ENCODE measurements at places on chromosomes 16 and 17. TPM values are rescaled to one million over a fixed set of nuclear protein-coding genes. Genes with fewer than 3 reads are reported as not detected.

DNA sequence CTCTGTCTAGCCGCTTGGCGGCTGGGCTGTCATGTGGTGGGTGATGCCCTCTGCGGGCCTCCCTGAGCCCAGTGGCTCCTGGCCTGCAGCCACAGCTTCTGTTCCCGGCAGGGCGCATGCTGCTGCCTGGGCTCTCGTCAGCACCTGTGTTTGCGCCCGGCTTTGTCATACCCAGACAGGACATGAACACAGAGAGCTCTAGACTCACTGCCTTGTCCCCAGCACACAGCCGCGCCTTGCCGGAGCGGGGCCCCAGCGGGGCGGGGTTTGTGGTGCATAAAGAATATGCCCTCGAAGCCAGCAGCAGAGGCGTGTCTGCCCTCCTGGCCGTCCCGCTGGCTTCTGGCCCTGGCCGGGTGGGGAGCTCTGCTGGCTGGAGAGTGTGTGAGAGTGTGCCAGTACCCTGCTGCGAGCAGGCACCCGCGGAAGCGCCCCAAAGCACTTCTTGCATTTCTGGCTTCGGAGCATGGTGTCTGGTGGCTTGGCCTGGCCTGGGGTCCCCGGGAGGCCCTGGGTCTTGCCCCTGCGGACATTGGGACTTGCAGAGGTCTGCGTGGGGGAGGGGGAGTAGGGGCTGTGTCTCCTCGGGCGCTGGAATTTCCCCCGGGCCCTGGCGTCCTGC lies 14.4 kb downstream of the ASPSCR1 start:
- DNase-seq = no peak

DNA sequence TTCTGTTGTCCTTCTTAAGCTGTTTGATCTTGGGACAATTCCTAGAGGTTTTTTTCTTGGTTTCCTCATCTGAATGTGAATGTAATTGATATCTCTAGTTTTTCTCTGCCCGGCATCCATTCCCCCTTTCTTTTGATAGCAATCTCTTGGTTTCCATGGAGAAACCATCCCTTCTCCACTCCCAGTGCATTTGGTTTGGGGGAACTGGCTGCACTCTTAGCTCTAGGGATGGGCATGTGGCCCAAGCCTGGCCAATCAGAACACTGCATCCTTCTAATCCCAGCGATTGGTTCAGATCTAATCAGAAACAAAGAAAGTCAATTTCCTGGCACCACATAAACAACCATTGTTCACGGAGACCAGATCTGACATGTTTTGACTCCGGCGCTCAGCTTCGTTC lies 45.1 kb downstream of the IRX3 start:
- no peak for DNase-seq

- DNase-seq = no peak
These were observed 214.9 kb downstream of the CEP112 start for GRCh38 chr17:65977041-65977440.

GRCh38 chr16:24838554-24839266 lies 7.1 kb upstream of the SLC5A11 start:
- no peak for DNase-seq

The KCNJ12 gene
- total RNA-seq = 0.09 TPM

GRCh38 chr17:44901411-44901921 lies 2.2 kb upstream of the EFTUD2 start:
- DNase-seq = no peak

- DNase-seq = no peak
These were observed 763 bp upstream of the ACTG1 start for GRCh38 chr17:81513372-81513752.

DNA sequence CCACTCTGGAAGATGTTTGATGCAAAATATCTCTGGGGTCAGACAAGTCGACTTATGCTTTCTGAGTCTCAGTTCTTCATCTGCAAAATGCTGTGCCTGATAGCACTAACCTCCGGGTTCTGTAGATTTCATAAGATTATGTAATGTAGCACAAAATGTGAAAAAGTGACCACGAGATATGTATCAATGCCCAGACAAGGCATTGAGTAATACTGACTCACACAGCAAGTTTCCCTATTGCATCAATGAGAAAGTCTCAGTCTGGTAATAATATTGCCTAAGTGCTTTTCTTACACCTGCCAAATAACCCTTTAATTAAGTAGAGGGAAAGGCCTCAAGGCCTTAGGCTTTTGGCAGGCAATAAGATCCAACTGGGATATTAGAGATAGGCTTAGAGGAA lies 41.4 kb upstream of the MMP2 start:
- DNase-seq = no peak

DNA sequence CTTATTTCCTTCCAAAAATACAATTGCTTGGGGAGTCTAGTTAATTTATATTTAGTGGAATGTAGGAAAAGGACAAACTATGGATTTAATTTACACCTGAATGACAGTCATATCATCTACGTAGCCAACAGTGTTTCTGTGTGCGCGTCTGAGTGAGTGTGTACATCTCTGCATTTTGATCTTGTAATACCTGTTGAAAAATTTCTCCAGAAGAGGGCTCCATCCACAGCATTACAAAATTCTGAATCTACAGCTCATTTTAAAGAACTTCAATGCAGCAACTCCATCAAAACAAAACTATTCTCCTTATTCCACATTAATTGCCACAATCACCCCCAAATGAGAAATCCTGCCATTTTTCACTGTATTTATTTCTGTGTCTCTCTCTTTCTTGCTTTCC lies 3.9 kb downstream of the CDH13 start:
- no peak for DNase-seq

- DNase-seq = no peak
These were observed 29.7 kb downstream of the USP31 start for GRCh38 chr16:23119570-23119969.

GRCh38 chr16:81472391-81472790 lies 27.8 kb downstream of the CMIP start:
- DNase-seq = no peak

The HOXB8 gene
- total RNA-seq = not detected

DNA sequence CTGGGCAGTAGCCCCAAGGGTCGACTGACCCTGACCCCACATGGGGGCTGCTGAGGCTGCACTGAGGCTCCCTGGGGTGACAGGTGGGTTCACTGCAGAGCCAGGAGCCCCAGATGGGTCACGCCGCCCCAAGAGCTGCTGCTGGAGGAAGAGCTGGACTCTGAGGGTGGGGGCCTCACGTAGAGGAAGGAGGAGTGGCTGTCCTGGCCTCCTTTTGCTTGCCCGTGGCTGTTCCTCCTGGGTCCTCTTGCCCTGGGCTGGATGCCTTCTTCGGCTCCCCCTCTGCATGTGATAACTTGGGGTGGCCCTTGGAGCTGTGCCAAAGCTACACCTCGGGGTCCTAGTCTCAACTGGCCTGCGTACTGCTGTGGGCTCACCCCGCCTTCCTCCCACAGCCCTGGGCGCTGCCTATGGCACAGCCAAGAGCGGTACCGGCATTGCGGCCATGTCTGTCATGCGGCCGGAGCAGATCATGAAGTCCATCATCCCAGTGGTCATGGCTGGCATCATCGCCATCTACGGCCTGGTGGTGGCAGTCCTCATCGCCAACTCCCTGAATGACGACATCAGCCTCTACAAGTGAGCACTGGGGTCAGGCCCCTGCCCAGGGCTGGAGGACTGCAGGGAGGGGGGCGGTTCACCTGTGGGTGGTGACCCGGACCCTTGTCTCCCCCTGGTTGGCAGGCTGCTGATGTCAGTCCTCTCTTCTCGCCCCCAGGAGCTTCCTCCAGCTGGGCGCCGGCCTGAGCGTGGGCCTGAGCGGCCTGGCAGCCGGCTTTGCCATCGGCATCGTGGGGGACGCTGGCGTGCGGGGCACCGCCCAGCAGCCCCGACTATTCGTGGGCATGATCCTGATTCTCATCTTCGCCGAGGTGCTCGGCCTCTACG lies 1.1 kb upstream of the AMDHD2 start:
- no peak for DNase-seq

The PTGES3L gene
- not detected for total RNA-seq

DNA sequence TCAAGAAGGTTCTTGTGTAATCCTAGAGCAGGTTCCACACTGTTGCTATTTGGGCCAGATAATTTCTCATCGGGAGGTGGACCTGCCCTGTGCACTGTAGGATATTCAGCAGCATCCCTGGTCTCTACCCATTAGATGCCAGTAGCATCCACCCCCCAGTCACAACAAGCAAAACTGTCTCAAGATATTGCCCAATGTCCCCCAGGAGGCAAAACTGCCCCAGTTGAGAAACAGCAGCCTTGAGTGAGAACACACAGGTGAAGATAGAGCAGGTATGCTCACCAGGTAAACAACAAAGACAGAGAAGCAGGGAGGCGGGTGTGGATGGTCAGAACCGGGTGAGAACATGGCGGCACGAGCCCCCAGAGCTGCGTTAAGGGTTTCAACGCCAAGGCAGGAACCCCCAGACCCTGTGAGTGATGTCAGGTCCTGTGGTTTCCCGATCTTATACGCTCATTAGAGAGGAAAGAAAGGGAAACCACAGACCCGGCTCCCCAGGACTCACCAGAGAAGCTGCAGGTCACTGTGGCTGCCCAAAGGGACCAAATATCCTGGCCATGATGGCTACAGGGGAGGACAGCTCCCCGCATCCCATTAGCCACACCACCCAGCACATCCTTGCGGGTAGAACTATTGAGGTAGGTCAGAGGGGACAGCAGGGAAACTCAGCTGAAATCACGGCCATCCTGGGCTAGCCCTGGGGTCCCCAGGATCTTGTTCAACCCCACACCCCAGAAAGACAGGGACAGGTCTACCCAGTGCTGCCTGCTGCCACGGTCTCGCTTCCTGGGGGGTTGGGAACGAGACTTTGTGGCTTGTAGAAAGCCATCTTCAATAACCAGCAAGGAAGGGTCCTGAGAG lies 21.2 kb downstream of the CDC42EP4 start:
- DNase-seq = no peak

The CREBBP gene
- 53.6 TPM for total RNA-seq

The PYDC1 gene
- total RNA-seq = not detected

The USH1G gene
- total RNA-seq = 6.7 TPM

GRCh38 chr17:80018917-80019651 lies 16.6 kb downstream of the TBC1D16 start:
- no peak for DNase-seq

The TMEM235 gene
- not detected for total RNA-seq

DNA sequence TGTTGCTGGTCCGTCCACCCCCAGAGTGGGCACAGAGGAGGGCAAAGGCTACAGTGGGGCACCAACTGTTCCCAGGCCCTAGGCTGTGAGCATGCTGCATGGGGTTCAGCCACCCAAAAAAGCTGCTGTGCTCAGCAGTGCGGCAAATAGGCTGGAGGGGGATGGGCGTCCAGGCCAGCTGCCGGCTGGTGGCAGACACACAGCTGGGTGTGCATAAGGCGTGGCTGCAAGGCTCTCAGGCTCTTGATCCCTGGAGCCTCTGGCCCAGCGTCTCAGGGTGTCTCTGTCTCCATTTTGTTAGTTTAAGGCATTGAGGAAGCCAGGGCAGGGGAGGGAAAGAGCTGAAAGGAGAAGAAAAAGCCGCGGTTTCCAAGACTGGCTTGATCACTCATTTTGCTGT lies 8.8 kb downstream of the RPL19 start:
- DNase-seq = no peak

The CDRT15L2 gene
- not detected for total RNA-seq

DNA sequence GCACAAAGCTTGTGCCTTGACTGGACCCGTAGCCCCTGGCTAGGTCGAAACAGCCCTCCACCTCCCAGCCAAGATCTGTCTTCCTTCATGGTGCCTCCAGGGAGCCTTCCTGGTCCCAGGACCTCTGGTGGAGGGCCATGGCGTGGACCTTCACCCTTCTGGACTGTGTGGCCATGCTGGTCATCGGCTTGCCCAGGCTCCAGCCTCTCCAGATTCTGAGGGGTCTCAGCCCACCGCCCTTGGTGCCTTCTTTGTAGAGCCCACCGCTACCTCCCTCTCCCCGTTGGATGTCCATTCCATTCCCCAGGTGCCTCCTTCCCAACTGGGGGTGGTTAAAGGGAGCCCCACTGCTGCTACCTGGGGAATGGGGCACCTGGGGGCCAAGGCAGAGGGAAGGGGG lies 3.5 kb downstream of the CTRL start:
- no peak for DNase-seq

GRCh38 chr17:3917391-3917931 lies 1.2 kb upstream of the P2RX1 start:
- DNase-seq = no peak

GRCh38 chr17:9432134-9432885 lies 143.3 kb downstream of the STX8 start:
- no peak for DNase-seq

- DNase-seq = no peak
These were observed 3.0 kb downstream of the SSTR5 start for GRCh38 chr16:1075546-1075945.

DNA sequence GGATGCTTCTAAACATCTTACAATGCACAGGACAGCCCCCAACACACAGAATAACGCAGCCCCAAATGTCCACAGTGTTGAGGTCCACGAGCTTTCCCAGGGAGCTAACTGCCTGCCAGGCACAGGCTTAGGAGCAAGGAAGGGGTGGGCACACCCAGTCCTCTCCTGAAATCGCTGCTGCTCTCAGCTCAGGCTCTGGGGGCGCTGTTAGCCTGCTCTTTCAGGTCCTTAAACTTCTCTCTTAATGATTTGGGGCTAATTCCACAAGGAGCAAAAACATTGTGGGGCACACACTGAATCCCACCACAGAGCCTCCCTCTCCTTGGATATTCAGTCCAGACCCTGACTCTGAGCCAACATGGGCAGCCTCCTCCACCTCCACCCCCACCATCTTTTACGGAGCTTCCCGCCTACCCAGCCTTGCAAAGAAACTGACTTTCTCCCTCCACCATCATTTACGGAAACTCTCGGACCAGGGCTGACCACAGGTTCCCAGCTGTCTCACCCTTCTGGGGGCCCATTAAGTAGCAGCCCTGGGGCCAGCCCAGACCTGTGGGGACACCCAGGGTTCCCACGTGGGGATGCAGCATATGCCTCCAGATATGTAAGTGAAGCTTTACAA lies 1.1 kb downstream of the CD300H start:
- no peak for DNase-seq

DNA sequence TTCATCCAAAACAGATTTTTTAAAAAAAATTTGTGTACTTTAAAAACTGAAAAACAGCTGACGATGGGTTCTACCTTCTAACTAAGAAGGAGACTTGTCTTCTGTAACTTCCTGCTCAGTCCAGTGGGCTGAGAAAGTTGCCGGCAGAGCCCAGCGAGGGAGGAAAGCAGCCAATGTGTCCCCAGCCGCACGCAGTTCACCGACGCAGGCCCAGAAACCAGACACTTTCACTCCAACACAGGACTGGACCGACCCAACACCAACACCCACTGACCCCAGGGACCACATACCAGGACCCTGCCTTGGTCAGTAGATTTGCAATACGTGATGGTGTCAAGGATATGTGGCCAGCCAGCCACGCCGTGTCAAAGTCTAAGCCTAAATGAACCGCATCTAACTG lies 25.6 kb downstream of the TRAP1 start:
- no peak for DNase-seq
